ENCODE measurements at places on chromosomes 1 and 21. TPM values are rescaled to one million over a fixed set of nuclear protein-coding genes. Genes with fewer than 3 reads are reported as not detected.
A peak's percentile ranks its signal among the peaks of the same experiment; 100 is the strongest.

- no peak for DNase-seq
These were observed 336.2 kb upstream of the SGIP1 start for GRCh38 chr1:66197785-66198184.

DNA sequence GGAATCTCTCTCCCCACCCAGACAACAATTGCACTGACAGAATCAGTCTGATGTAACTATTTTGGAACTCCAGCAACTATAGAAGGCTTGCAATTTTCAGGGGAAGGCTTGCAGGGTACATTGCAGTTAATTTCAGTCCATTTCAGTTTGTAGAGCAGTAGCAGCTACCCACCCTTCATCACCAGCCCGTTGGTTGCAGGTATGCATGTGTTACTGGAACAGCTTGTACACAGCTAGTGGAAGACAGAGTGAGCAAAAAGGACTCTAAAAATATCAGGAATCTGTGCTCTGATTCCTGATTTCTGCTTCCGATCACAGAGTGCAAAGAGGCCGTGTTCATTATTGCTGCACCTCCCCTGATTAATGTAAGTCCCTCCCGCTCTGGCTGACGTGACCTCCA, 449.0 kb downstream of the NPHP4 start:
- no peak for DNase-seq

GRCh38 chr1:19426294-19427086, 58.8 kb downstream of the CAPZB start:
- DNase-seq = no peak

DNA sequence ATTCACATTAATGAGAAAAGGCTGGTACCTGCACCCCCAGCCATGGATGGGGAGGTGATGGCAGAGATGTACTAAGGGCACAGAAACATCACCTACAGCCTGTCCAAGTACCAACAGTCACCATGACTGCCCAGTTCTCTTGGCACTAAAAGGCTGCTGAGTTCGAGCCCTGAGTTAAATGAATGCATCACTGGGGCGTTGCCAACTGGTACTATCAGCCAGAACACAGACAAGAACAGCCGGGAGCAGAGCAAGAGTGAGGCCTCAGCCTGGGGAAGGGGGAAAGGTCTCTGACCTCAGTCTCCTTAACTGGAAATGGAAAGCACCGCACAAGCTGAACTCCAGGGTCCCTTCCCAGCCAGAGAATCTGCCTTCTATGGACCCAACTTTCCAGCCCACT, 60.5 kb downstream of the GLIS1 start:
- no peak for DNase-seq

GRCh38 chr1:231419738-231420298, 2.3 kb downstream of the EGLN1 start:
- DNase-seq = no peak

GRCh38 chr1:186616511-186616910, 63.7 kb downstream of the PTGS2 start:
- DNase-seq = no peak

- DNase-seq = no peak
These were observed 8.7 kb downstream of the CTXND2 start for GRCh38 chr1:150895618-150896017.

GRCh38 chr1:234692966-234693580, 83.1 kb upstream of the IRF2BP2 start:
- DNase-seq = peak; percentile 53

- DNase-seq = no peak
These were observed 78.4 kb upstream of the SLC45A1 start for GRCh38 chr1:8239306-8240023.

GRCh38 chr1:48499211-48499735, 27.3 kb upstream of the SPATA6 start:
- DNase-seq = no peak

DNA sequence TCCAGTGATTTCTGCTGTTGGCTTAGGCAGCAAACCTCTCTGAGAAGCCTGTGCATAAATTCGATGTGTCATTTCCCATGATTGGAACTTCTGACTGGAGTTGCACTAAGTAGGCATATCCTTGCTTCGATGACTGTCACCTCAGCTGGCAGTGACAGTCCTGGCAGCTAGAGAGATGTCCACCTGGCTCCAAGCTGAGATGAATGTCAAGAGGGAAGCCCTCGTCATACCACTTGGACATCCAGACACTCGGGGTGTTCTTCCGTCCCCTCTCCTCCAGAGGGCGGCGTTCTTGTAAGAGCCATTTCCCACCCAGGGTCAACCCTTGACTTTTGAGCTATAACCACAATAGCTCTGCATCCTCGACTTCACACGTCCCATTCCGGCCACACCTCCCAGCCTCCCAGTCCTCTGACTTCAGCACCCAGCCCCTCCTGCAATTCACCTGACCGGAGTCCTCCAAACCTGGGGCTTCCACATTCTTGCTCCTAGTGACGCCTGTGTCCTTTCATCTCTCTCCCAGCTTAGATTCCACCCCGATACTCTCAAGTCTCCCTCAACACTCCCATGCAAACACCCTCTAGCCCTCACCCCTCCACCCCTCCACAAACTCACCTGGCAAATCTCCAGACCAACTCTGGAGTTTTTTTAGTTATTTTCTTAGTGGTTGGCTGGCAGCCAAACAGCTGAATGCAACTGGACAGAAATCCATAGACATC, 17.3 kb downstream of the CA6 start:
- DNase-seq = no peak

- no peak for DNase-seq
These were observed 281.2 kb upstream of the ST6GALNAC5 start for GRCh38 chr1:76585980-76586674.

- no peak for DNase-seq
These were observed 241.2 kb downstream of the RGS7 start for GRCh38 chr1:241115784-241116183.

DNA sequence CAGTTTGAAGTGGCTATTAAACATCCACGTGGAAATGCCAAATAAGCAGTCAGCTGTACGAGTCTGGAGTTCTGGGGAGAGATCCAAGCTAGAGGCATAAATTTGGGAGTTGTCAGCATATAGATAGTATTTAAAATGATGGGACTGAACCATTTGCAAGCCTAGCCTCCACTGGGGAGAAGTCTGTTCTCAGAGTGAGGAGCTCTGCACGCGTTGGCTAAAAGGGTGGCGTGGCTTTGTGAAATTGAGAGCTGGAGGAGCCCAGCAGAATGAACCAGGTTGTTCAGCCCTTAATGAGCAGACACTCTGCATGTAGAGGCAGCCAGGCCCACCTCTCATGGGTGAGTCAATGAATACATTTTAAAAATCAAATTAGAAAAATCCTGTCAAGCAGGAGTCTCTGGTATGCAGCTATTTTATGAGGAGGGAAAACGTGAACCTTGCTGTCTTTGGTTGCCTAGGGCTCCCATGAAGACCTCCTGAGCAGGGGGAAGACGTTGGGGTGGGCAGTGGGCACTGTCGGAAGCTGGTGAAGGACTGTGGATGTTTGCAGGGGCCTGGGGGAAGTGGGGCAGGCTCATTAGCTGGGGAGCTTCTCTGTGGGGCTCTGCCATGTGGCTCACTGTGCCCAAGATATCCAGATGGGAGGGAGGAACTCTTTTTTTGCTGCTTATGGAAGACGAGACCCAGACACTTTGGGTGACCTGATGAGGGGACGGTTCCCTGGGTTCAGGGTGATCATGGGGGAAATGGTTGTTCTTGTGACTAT, 18.8 kb downstream of the TMCC2 start:
- peak; percentile 38 for DNase-seq

The PBXIP1 gene
- total RNA-seq = 61.8 TPM

The A3GALT2 gene
- not detected for total RNA-seq

The NT5C1A gene
- 2.0 TPM for total RNA-seq

The ANGPTL3 gene
- total RNA-seq = not detected

The FCN3 gene
- total RNA-seq = not detected

The SLC30A2 gene
- 0.30 TPM for total RNA-seq

The OR2T33 gene
- not detected for total RNA-seq

The AVPR1B gene
- not detected for total RNA-seq

Measured in skin of body (tissue), 3 donors.